ENCODE measurements at places on chromosomes 4 and X. TPM values are rescaled to one million over a fixed set of nuclear protein-coding genes. Genes with fewer than 3 reads are reported as not detected.

Gene ARX
- 0.25 TPM for total RNA-seq

Gene DCAF8L2
- not detected for total RNA-seq

Gene STK32B
- 14.7 TPM for total RNA-seq

Gene FAM184B
- total RNA-seq = 0.01 TPM

Gene KCTD8
- total RNA-seq = not detected

Measured in A549 treated with AZD2906 at 1 μM for 4 hours (cell line).